ENCODE measurements at places on chromosomes 5 and 9. TPM values are rescaled to one million over a fixed set of nuclear protein-coding genes. Genes with fewer than 3 reads are reported as not detected.

GRCh38 chr5:9876451-9876850 is 246.3 kb upstream of the TAS2R1 start:
- no peak for DNase-seq

DNA sequence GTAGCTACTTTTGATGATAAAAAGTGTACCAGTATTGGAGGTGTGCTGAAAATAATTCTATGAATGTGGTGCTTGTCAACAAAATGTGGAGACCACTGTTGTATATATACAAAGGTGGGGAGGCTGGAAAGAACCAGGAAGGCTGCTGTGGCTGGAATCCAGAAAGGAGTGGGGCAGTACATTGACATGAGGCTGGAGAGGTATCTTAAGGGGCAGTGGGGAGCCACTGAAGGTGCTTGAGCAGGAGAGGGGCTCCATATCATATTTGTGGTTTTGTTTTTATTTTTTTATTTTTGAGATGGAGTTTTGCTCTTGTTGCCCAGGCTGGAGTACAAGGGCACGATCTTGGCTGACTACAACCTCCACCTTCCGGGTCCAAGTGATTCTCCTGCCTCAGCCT is 87.9 kb upstream of the NEURL1B start:
- DNase-seq = no peak

GRCh38 chr5:81825237-81825636 is 74.3 kb upstream of the SSBP2 start:
- DNase-seq = peak; percentile 67

- DNase-seq = no peak
These were observed 124.7 kb upstream of the NIPBL start for GRCh38 chr5:36751886-36752285.

DNA sequence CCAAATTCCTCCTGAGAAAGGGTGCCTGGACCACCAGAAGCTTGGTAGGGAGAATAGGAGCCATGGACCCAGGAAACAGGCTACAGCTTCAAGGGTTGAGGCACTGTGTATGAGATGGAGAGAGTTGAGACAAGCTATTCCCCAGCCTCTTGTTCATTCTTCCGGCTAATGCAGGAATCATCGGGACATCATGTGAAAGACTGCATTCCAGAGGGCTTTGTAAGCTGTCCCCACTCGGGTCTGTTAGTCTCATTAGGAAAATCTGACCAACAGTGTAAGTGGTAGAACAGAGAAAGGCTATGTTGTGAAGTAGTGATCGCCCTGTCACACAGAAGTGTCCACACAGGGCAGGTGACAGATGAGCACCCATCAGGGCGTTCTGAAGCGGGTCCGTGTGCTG is 81.4 kb downstream of the GABBR2 start:
- no peak for DNase-seq

DNA sequence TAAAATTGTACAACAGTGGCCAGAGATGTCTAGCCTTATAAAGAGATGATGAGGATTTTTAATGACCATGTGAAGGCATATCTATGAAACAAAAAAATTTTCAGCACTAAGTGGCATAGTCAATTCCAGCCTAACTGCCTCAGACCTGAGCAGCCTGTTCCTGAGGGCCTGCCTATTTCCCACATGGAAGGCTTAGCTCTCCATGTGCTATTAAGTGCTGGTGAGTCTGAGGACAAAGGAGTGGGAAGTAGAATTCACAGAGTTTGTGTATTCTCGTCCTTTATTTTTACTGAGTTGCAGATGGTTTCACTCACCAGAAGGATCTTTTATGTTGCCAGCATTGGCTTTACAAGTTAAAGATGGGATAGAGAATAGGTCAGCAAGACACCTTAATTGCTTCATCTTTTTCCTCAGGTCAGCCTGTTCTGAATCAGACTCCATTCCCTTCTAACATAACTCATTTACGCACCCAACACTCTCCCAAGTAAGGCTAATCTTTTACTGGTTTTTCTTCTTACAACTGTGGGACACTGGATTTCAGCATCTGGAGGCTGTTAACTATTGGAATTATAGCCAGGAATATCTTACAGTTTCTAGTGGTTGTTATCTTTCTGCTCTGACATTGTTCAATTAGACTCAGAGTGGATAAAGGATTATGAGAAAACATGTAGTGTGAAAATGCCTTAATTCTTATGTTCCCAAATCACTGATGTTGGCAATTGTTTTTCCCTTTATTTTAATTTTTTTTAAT is 76.8 kb downstream of the ISOC1 start:
- no peak for DNase-seq

MYMK gene
- total RNA-seq = not detected

RBM27 gene
- 22.1 TPM for total RNA-seq

WNK2 gene
- total RNA-seq = 6.6 TPM
